ENCODE measurements at places on chromosomes 12 and 14.

- no peak for DNase-seq
These were observed 35.0 kb downstream of the MMAB start for GRCh38 chr12:109538191-109538863.

DNA sequence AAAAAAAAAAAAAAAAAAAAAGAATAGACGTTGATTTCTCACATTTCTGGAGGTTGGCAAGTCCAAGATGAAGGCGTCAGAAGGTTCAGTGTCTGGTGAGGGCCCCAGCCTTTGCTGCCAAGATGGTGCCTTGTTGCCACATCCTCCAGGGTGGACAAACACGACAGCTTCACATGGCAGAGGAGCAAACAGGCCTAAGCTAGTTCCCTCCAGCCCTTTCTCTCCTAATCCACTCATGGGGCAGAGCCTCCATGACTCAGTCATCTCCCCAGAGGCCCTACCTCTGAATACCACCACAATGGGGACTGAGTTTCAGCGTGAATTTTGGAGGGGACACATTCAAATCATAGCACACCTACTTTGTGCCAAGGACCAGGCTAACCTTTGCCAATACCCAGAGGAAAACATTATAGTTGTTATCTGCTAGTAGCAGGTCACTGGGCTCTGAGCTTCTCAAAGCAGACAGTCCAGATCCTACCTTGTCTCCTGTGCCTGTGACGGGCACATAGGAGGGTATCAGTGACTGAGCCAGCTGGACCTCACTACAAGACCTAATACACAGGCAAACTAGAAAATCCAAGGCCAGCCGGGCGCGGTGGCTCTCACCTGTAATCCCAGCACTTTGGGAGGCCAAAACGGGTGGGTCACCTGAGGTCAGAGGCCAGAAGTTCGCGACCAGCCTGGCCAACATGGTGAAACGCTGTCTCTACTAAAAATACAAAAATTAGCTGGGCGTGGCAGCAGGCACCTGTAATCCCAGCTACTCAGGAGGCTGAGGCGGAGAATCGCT lies 10.5 kb upstream of the BCL11B start:
- no peak for DNase-seq

GRCh38 chr12:26748412-26748740 lies 84.6 kb downstream of the ITPR2 start:
- DNase-seq: no peak

DNA sequence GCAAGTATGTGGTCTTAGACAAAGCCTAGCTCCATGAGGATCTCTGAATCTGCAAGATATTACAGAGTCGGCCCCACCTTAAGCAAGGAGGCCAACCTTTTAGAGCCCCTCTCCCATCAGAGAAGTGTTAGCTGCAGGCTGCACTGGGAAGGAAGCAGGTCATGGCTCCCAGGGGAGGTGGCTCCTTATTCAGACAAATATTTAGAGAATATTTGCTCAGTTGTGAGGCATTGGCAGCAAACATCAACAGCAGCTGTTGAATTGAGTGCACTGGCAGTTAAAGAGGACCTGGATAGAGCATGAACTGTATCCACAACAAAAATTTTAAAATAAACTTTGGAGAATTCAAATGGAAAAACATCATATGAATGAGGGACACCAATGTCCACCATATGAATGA lies 44.7 kb downstream of the FSCB start:
- DNase-seq: no peak

GRCh38 chr14:51527073-51527472 lies 124.6 kb upstream of the FRMD6 start:
- DNase-seq: peak; percentile 74

- no peak for DNase-seq
These were observed 38.7 kb upstream of the TMEM179 start for GRCh38 chr14:104643306-104643705.

GRCh38 chr14:54300881-54301280 lies 95.9 kb upstream of the CDKN3 start:
- DNase-seq: no peak

GRCh38 chr12:69354556-69355187 lies 4.9 kb upstream of the YEATS4 start:
- DNase-seq: no peak

DNA sequence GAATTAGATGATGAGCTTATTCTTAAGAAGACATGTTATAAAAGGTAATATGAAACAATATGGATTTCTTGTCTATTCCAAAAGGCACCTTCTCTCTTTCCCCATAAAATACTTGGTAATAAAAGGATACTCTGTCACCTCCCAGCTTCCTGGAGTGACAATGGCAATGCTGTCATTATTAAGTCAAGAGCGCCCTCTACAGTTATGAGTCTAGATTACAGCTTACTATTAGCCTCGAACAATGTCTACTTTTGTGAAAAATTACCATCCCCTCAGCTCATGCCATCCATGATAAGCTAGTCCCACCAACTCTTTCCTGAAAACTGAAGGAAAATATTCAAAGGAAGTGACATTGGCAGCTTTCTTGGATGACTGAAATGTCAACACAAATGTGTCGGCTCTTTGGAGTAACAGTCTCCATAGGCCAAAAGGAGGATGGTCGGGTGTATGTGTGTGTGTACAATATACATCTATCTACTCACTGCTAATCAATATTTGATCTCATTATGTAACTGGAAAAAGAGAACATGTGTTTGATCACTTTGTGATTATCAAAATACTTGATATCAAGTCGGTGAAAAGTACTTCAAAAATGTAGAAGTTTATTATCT lies 48.7 kb upstream of the CDKN3 start:
- DNase-seq: peak; percentile 64

DNA sequence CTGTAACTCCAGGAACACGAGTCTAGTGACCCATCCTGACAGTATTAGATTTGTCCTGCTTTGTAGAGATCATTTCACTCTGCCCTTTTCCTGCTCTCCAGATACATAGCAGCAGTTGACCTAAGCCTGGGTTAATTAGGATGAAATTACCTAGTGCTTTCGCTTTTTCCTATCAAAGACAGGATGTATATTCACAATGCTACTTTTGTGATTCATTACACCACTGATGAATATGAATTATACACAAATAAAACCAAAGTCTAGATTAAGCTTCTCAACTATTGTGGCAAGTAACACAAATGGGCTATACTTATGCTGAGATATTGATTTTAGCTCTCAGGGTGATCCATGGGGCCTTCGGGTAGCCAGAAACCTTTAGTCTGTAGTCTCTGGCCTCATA lies 17.9 kb downstream of the CERS5 start:
- DNase-seq: no peak
